ENCODE measurements at places on chromosomes 16 and 17. TPM values are rescaled to one million over a fixed set of nuclear protein-coding genes. Genes with fewer than 3 reads are reported as not detected.

Gene SLC2A4
- 0.54 TPM for total RNA-seq

Gene BICDL2
- total RNA-seq = 0.31 TPM

GRCh38 chr17:17874478-17874877 is 37.7 kb upstream of the SREBF1 start:
- DNase-seq = no peak

GRCh38 chr17:80523956-80524712 is 20.5 kb upstream of the RPTOR start:
- DNase-seq = no peak

DNA sequence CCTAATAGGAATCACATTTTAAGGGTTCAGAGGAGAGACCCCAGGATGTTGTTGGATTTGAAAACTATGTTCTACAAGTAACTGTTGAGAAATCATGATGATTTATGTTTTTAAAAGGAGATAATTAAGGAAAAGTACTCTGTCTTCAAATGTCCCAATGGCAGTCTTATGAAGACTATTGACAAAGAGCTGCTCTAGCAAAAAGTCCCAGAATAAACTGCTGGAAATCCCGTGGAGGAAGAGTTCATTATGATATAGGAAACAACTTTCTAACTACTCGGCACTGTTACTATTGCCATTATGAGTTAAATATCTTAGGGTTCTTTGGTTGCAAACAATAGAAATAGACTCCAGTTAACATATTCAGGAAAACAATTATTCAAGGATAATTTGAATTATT is 65.6 kb upstream of the GAS7 start:
- DNase-seq = no peak

- no peak for DNase-seq
Observed at GRCh38 chr16:14131774-14132695, 60.9 kb downstream of the MRTFB start.

- peak; percentile 73 for DNase-seq
Observed at GRCh38 chr16:8567355-8568230, 22.7 kb downstream of the TMEM114 start.

GRCh38 chr17:49600949-49601348 is 25.3 kb downstream of the NXPH3 start:
- DNase-seq = no peak

DNA sequence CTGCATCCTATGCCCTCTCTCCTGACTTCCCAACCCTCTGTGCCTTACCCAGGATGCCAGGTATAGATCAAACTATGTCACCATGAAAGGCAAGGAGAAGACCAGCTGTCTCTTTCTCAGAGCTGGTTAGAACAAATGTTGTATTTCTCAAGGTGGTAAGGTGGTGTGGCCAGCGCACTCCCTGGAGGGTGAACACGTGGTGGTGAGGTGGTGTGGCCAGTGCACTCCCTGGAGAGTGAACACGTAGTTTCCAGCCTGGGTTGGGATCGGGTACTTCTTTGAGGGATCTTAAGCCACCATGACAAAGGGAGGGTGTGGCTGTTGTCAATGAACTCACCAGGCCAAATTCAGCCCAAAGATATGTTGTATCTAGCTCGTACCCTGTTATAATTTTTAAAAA is 26.8 kb downstream of the KATNIP start:
- DNase-seq = no peak

DNA sequence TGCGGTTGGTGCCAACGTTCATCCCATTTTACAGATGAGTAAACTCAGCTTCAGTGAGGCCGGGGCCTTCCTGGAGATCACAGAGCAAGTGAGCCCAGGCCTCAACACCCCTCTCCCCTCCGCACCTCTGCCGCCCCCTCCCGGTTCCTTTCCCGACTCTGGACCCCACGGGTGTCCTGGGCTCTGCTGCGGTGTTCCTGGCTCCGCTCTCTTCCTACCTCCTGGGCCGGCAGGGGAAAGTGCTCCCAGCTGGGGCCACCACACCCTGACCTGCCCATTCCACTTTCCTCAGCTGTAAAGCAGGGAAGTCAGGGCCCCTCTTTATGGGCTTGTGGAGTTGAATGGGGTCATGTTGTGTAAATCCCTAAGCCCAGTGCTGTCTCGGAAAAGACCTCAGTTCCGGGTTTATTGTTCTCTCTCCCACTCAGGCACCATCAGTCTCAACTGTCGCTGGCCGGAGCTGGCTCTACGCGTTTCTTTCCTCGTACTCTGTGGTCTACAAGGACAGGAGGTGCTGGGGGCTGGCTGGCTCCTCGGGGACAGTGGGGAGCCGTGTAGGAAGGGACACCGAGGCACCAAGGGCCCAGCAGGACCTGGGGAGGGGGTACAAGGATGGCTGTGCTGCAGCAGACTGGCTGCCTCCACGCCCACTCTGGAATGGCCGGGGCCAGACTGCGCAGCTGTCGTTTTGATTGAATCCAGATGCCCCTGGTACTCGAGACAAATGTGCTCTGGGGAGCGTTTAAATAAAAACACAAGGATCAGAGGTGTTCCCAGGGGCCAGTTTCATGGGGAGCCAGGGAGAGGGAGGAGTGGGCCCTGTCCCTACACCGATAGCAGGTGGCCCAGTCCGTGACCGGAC is 21.7 kb upstream of the ACSF3 start:
- DNase-seq = no peak
